ENCODE measurements at places on chromosomes 6 and 20.

- DNase-seq, result no peak
Measured at GRCh38 chr20:64167676-64168075, 3.4 kb downstream of the MYT1 start.

DNA sequence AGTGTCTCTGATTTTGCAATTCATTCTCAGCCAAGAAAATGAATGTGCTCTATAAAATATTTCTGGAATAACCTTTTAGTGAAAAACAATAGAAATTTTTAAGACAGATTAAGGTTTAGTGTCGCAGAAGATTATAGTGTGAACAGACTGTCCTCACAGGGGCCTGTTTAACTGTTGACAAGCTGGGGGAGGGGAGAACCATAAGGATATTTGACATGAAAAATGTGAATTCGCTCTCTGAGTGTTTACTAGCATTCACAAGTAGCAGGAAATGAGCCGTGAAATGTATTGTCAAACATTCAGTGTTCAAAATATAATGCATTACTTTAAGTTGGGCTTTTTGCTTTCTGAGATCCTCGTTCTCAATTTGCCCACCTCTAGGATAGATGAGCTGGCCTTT, 134.8 kb upstream of the TSHZ2 start:
- DNase-seq, result no peak

GRCh38 chr6:167350731-167351655, 26.1 kb downstream of the TTLL2 start:
- no peak for DNase-seq

- DNase-seq, result no peak
Measured at GRCh38 chr6:92715991-92716390, 703.4 kb downstream of the EPHA7 start.

DNA sequence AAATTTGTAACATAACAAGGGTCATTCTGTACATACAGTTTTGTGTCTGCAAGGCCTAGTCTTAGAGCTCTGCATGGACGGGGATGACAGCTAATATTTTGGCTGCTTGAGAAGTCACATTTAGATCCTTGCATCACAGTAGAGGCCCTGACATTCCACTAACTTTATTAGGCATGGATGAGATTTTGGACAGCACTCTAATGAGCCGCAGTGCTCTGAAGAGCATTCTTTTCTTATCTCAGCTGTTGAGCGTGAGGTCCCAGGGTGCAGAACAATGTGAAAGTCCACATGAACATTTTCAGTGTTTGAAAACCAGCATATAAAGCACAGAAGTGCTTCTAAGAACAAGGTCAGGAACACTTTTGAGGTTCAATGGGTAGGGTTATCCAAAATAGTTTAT, 58.9 kb downstream of the IPCEF1 start:
- no peak for DNase-seq

- no peak for DNase-seq
Measured at GRCh38 chr6:28203201-28203600, 21.9 kb upstream of the ZSCAN9 start.

DNA sequence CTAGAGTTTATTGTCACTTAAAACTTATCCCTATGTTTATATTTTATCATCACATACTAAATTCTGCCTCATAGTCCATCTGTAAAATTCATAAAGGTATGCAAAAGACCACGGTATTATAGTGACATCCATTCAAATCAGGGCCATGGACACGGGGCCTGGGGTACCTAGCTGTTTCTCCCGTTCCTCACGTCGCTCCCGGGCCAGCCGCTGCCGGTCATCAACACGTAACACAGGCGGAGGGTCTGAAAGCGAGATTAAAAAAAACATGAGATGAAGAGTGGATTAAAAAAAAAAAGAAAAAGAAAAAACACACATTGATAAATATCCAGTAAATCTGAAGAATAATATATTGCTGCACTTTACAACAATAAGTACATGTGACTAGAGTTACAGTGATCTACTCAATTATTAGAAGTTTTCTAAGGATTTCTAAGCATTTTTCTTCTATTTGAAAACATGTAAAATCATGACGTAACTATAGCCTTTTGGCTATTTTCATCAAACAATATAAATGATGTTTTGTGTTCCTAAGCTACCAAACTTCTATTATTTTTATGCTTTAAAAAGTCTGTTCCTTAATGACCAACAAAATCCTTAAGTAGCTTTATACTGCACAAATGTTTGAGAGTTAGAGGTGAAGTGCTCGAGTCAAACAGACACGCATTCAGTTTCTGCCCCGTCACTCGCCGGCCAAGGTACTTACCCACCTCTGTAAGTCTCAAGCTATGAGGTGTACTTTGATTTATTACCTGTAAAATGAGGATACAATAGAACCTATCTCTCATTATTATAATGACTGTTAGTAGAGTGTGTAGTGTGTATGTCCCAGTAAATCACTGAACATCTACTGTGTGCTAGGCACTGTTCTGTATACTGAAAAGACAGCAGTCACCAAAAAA, 122.1 kb upstream of the BCLAF1 start:
- DNase-seq, result no peak

- DNase-seq, result no peak
Measured at GRCh38 chr20:37375227-37375626, 29.3 kb downstream of the SRC start.

- DNase-seq, result no peak
Measured at GRCh38 chr6:124008988-124009765, 205.5 kb downstream of the NKAIN2 start.

GRCh38 chr6:89485320-89485719, 52.4 kb downstream of the ANKRD6 start:
- no peak for DNase-seq

GRCh38 chr6:150325066-150325772, 43.6 kb upstream of the IYD start:
- no peak for DNase-seq

GRCh38 chr6:117956386-117956785, 49.3 kb downstream of the SLC35F1 start:
- no peak for DNase-seq

DNA sequence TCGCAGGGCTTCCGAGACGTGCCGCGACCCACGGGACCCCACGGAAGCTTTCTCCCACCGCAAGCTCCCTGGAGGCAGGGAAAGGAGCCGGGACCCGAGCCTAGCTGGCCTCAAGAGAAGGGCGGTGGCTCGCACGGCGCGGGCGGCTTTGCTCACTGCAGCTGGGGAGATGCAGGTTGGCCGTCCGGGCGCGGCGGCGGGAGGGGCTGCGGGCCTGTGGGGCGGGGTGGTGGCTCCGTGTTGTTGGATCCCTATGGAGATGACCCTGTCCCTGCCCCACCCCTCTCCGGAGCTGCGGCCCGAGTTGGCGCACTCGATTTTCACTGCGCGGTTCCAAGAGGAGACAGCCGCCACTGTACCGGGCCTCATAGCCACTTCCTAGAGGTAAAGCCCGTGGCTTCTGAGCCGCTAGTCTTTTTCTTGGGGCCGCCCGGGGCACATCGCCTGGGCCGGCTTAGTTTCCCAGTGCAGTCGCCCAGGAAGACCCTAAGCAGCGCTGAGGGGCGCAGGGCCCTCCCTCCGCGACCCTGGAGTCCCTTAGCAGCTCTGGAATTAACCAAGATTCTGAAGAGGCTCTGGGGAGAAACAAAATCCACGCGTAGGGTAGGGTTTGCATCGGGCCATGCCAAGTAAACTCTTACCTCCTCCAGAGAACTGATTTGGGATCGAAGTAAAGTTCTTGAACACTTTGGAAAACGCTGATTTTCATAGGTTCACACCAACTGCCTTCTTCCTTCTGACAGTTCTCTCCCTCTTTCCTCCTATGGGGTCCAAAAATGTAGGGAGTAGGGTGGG, at the start of gene ECT2L:
TSS of gene ECT2L (plus strand) at position 279 of the 795 bp plus-strand sequence. CDS start 17,188 bp downstream, outside the sequence.
- no peak for DNase-seq

DNA sequence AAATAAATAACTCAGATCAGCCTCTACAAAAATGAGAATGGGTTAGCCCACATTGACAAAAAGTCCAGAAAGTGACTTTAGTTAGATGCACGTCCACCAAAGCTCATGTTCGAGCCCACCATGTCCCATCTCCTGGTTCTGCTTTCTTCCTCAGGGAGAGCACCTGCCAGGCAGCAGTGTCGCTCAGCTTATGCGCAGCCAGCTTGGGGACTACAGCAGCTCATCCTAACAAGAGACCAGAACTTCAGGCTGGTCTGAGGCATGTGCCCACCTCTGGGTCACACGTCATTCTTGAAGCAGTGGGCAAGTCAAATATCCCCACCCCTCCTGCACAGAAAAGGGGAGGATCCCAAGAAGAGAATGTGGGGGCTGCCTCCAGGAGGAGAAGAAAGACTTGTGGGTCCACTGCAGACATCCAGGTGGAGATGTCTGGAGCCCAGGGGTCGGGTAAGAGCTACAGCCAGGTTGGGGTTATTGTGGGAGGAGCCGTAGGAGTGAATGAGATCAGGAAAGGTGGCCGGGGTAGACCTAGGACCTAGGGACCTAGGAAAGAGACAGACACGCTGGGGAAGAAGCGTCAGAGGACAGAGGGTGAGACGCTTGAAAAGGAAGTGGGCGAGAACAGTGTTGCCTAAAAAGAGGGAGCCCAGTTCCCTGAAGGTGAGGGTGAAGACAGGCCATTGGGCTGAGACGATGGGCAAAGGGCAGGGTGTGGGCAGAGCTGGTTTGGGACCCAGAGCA, 52.5 kb downstream of the SSR1 start:
- no peak for DNase-seq

DNA sequence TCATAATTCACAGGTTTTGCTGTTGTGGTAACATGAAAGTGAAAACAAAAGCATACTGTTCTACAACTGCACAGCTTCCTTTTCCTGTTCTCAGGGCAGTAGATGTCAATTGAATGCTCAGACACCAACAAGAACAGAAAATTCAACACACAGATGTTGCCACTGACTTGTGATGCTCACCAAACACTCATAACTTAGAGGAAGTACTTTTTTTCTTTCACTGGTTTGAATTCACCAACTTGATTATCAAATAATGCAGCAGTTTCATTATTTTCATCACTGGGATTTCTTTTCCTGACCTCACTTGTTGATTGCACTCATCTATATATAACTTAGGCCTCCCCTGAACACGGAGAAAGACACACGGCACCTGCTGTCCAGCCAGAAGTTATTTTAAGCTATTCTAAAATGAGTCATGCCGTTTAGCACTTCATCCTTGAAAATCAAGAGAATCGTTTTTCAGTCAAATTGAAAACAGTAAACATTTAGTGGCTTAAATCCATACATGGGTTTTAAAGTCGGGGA, 949 bp downstream of the TXLNB start:
- no peak for DNase-seq

GRCh38 chr6:68710496-68710895, 75.4 kb downstream of the ADGRB3 start:
- DNase-seq, result no peak

DNA sequence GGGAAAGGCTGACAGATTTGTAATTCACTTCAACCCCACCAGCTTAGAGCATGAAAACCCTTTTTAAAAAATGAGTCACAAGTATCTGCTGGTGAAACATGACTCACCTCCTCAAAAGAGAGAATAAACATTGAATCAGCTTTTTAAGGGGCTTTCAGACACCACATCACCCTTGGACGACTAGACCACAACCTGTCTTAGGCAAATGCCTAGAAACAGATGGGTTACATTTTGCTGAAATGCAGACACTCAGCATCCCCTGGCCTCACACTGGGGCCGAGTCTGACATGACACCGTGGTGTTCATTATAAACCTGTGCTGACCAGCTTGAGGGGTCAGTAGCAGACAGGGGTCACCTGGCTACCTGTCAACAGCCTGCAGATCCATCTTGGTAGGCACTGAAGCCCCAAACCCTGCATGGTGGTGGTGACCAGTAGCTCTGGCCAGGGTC, 175.3 kb upstream of the CST7 start:
- peak; percentile 56 for DNase-seq

- no peak for DNase-seq
Measured at GRCh38 chr6:83071023-83071422, 3.6 kb downstream of the DOP1A start.
